Jurkat, Clone E6-1 (cell line): ENCODE measurements at places on chromosomes 5 and 9.

GRCh38 chr9:137001857-137002645 lies 5.7 kb upstream of the CLIC3 start:
- no peak for DNase-seq

- DNase-seq = no peak
Measured at GRCh38 chr5:78627766-78628165, 20.8 kb downstream of the LHFPL2 start.

GRCh38 chr5:26945901-26946300 lies 92.5 kb downstream of the CDH9 start:
- DNase-seq = no peak

DNA sequence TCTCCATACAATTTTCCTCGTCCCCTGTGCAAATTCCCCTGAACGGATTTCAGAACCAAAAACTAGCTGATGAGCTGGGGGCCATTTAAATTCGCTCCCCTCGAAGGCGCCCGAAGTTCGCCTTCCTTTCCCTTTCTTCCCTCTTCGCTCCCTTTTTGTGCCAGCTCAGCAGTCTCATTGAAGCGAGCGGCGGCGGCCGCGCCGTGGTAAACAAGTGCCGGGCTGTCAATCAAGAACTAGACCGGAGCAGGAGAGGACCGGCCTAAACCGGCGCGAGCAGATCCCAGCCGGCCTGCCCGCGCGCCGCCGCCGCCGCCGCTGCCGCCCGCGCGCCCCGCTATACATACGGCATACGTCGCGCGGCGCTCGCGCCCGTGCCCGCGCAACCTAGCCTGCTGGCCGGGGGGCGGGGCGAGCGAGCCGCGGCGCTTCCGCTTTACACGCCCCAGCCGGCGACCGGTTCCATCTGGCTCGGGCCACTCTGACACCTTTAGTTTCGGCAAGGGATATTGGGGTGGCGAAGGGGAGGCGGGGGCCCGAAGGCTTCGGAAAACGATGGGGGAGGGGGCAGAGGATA lies 3.1 kb downstream of the ARRDC3 start:
- DNase-seq = peak; percentile 84

DNA sequence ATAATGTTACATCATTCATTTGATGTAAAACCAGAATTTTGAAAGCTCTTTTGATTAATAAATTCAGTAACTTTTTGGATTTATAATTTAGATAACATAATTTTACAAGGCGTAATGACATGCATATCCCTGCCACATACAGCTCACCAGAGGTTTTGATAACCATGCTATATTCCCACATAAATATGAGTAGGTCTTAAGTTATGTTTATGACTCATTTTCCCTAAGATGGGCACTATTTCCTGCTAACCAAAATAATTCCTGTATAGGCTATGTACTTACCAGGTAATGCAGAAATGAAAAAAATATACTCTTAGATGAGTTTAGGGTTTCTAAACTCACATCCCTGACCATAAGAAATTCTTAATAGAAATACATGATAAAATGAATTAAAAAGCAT lies 93.9 kb upstream of the EDIL3 start:
- no peak for DNase-seq
